ENCODE measurements at places on chromosomes 13 and 19.
A peak's percentile ranks its signal among the peaks of the same experiment; 100 is the strongest.

DNA sequence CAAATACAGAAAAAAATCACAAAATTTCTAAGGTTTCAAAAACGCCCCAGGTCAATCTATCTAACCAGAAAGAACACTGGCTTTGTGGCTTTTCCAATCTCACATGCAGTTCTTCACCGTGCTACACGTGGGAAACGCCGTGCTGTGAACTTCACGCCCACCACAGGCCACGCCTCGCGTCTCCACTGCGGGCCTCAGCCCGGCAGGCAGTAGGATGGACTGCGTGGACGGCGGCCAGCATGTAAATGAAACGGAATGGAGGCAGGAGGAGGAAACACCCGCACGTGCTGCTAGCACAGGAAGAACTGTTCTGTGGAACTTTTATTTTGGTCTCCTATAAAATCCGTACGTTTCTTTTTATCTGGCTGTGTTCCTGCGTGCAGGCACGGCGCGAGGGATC, 23.8 kb downstream of the ZNF787 start:
- DNase-seq = no peak

DNA sequence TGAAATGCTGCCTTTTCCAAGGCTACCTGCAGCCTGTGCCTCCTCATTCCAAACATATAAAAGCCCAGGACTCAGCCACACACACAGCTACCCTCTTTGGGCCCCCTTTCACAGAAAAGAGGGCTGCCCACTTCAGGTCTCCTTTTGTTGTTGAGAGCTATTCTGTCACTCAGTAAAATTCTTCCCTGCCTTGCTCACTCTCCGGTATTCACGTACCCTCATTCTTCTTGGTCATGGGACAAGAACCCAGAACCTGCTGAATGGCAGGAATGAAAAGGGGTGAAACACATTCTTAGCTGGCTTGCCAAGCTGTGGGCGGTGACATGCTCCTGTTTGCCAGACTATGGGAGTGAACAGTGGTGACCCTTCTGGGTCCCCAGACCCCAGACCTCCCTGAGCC, 338.0 kb upstream of the ATXN8OS start:
- DNase-seq = no peak

DNA sequence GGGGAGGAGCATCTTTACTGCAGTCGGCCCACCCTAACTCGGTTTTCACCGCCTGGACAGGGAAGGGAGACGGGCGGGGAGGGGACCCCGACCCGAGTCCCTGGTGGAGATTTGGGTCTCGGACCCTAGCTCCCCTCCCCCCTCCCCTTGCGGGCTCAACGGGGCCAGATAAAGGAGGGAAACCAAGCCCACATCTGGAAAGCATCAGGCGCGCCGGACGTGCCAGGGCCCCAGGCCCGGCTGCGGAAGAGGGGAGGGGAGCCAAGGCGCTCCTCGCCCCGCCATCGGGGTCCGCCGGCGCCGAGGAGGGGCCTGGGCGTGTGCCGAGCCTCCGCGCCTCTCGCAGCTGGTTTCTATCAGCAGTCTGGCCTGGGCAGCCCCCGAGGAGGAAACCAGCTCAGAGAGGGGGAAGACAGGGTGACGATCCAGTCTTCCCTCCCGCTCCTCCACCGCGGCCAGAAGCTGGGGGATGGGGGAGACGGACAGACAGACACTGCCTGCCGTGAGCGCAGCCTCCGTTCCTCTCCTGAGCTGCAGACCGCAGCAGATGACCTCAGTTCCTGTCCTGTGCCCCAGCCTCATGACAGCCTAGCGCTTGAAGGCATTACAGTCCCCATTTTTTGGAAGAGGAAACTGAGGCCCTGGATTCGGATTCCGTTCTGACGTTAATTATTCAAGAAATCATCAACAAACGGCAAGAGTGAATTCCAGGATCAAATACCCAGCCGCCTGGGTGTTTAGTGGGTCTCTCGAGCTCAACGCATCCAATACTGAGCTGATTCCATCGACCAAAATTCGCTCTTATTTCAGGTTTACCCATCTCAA, 3.6 kb upstream of the GNG8 start:
- no peak for DNase-seq

- DNase-seq = no peak
Measured at GRCh38 chr19:18392926-18393325, 4.5 kb downstream of the LRRC25 start.

- no peak for DNase-seq
Measured at GRCh38 chr13:40626977-40627376, 39.5 kb downstream of the FOXO1 start.

- DNase-seq = no peak
Measured at GRCh38 chr19:50911206-50912101, at the start of gene KLK4. KLK4 (minus strand) TSS chr19:50911395; CDS start chr19:50910738, 657 bp downstream.

DNA sequence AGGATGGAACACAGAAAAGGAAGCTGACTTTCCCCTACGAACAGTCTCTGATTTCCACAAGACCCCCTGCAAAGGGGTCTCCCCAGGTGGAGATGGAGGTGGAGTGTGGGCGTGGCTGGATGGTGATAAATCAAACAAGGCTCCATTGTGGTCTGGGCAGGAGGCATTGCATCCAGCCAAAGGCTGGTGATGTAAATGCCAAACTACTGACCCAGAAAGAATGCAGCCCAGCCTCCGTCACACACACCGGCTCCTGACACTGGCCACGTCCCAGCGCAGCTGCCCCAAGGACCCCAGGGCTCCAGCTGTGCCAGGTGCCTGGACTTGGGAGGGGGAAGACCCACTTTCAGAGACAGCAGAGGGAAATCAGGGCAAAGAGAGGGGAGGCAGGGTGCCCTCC, 6.3 kb downstream of the SLC7A1 start:
- no peak for DNase-seq

DNA sequence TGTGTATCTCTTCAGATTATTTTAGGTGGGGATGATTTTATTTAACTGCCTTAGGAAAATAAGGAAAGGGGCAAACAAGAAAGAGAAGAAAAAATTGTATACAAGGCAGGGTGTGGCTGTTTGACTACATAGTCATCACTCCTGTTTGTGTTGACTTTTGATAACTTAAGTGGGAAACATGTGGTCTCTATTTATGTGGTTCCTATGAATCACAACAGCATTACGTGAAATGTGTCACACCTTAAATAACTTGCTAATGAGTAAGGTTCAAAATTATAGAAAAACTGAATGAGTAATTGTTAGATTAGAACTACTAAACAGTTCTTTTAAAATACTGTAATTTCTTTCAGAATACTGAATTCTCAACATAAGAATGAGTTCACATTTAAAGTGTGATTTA, 69.3 kb downstream of the LMO7 start:
- DNase-seq = no peak

DNA sequence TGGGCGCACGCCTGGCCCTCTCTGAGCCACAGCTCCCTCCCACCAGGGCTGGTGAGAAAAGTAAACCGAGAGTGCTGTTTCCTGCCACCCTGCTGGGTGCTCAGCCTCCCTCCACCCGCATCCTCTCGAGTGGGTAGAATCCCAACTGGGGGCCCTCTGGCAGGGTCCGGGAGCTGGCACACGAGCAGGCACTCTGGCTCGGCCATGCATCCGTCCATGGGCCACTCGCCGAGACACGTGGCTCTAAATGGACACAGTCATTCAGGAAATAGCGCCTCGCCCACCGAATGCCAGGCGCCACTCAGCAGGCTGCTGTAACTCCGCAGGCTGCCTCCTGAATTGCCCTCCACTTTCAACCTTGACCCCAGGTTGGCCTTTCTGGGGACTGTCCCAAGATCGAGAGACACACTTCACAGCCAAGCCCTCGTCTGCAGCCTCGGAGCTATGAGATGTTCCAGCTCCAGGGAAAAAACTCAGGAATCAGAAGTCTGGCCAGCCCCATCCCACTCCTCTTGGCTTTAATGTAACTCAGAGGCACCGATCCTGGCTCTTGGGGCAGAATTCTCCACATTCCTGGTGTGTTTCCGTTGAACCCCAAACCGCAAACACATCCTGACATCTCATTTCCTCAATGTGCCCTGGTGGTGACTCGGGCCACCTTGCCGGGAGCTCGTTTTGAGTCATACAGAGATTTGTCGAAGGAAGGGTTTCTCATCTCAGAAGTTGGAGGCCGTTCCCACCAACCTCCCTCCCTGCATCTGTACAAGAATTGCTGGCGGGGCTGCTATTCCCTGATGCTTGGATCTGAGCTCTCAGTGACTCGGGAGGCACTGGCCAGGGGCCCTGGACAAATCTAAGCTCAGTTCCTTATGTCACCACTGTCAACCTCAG, 14.1 kb downstream of the KLF2 start:
- DNase-seq = peak; percentile 74

GRCh38 chr19:18262144-18262543, 12.1 kb downstream of the IQCN start:
- no peak for DNase-seq

- no peak for DNase-seq
Measured at GRCh38 chr13:30615866-30616541, 1.7 kb upstream of the USPL1 start.

GRCh38 chr13:109790942-109791605, 4.7 kb upstream of the IRS2 start:
- DNase-seq = no peak

- DNase-seq = no peak
Measured at GRCh38 chr13:67258482-67258881, 28.3 kb upstream of the PCDH9 start.

GRCh38 chr19:1128106-1128505, 24.3 kb downstream of the GPX4 start:
- no peak for DNase-seq

- no peak for DNase-seq
Measured at GRCh38 chr19:2213799-2214198, 22.3 kb downstream of the PLEKHJ1 start.

- DNase-seq = no peak
Measured at GRCh38 chr13:30748717-30749116, 13.4 kb downstream of the ALOX5AP start.

- DNase-seq = no peak
Measured at GRCh38 chr19:42422092-42422900, 4.9 kb downstream of the LIPE start.

DNA sequence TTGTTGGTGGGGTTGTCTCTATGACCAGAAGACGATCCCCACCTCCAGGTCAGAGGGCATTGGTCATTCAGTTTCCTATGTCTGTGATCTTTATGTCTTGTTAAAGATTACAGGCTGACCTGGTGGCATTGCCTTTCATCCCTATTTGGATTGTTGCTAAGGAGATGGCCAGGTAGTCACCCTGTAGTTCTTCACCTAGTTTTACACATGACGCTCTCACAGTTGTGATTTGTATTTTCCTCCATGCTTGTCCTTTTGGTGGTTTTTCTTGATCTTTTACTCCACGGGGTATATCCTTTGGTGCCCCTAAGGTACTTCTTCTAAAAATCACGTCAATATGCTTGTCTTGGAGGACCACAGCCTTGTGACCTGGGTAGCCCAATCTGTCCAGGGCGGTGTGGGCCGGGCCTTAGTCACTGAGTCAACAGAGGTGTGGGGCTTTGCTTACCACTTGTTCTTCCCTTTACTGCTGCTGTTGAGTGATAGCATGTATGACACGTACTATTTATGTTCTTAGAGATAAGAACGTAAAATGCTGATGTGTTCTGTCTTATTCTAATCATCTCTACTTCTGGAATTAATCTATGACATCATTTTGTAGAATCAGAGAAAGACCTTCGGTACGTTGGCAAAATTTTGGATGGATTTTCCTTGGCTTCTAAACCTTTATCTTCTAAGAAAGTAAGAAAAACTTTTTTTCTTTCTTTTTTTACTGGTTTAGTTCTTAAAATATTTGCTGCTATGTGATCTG, 20.1 kb downstream of the GPATCH1 start:
- DNase-seq = no peak

DNA sequence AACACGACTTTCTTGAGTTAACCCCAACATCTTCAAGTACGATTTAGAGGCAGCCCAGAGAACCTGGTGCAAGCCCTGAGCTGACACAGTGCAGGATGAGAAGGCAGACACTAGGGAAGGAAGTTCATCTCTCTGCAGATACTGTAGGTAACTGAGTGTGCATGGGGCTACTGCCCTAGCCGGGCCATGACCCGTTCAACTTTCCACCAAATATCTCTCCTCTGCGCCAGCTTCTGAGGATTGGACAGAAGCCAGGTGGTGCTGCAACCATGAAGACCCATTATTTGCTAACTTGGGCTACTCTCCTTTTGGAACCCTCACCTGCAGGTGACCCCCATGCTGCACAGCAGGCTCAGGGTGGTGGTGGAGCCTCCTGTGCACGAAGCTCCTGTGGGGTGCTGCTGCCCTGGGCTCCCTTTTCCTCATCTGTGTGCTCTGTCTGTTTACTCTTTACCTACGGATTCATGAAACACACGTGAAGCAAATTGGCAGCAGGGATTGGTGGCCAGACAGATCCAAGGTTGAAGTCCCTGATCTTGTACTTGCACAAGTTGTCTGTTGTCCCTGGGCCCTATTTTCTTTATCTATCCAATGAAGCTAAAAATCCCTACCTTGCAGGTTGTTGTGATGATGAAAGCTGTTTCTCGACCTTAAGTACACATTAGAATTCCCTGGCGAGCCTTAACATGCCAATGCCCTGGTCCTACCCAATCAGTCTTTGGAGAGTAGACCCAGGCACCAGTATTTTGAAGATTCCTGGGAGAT, 227.8 kb downstream of the LACC1 start:
- DNase-seq = no peak

DNA sequence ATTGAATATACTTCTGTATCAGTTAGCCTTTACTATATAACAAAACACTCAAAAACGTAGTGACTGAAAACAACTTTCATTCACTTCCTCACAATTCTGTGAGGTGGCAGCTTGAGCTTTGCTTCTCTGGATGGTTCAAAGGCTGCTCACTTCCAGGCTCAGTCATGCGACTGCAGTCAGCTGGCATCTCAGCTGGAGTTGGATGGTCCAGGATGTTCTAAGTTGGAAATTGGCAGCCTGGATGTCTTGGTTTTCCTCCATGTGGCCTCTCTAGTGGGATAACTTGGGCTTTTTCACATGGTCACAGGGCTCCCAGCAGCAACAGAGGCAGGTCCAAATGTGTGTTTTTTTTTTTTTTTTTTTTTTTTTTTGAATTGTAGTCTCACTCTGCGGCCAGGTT, 204.4 kb downstream of the LACC1 start:
- no peak for DNase-seq

- DNase-seq = no peak
Measured at GRCh38 chr13:94129490-94129894, 350.0 kb downstream of the DCT start.

DNA sequence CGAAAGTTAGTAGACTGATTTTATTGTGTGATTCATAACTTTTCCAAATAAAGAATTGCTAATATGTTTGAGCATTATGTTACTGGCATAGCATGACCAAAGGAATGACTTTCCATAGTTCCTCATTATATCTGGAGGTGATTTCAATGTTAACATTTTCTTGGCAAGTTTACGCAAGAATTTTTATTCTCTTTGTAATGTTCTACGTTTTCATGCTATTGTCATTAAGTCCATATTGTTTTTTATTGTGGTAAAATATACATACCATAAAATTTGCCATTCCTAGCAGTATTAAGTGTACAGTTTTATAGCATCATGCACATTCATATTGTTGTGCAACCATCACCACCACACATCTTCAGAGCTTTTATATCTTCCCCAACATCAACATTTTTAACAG, 14.8 kb downstream of the KCTD12 start:
- DNase-seq = no peak

All from stimulated activated CD4-positive, alpha-beta T cell treated with anti-CD3 and anti-CD28 coated beads, Interleukin-1b, Interleukin-23, amount 100 ng/mL, for 48 hours (primary cell).